CD4-positive, alpha-beta T cell treated with Interleukin-1 beta for 1 hour (primary cell): ENCODE measurements at places on chromosomes 4 and X.

- no peak for DNase-seq
Measured at GRCh38 chrX:71067712-71068043, 456 bp downstream of the SNX12 start.

GRCh38 chrX:8052909-8053308, 118.2 kb downstream of the VCX2 start:
- no peak for DNase-seq

GRCh38 chr4:2347190-2347589, 71.3 kb downstream of the ZFYVE28 start:
- no peak for DNase-seq

DNA sequence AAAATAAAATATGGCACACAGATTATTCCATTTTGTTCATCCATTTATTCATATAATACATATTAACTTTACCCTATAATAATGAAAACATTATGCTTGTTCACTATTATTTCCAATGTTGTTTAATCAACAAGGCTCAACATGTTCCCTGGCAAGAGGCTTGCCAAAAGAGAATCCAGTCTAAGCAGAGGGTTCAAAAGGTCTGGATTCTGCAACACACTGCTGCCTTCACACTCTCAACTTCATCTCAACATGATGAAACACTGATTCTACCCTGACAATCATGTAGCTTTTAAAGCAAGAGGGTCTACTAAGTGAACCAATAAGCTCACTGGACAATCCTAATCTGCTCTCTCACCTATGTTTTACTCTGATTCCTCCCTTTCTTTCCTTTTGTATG, 101.1 kb downstream of the MID1 start:
- no peak for DNase-seq

DNA sequence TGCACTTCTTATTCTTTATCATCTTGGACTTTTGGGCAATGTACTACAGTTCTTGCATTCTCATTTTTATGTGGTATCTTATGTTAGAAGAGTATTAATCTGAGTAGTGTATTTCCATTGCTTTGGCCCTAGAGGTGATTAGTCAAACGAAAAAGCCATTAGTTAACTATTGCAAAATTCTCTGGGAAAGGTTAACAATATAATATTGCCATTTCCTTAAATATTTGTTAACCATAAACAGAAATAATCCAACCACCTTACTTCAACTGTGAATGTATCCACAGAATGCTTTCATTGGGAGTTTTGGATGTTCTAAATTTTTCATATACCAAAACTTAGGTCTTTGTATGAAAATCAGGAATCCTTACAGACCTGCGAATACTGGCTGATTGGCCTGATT, 294.6 kb upstream of the UGT8 start:
- no peak for DNase-seq

DNA sequence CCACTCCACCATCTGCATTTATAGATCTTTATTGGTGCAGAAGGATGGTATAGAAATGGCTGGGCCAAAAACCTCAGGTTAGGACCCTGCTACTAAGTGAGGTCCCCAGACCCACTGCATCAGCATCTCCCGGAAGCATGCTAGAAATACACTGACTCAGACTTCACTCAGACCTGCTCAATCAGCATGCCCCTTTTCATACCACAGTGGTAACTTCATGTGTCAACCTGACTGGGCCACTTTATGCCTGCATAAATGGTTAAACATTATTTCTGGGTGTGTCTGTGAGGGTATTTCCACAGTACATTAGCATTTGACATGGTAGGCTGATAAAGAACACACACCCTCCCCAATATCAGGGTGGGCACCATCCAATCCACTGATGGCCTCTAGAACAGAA, 118.6 kb upstream of the VCX3B start:
- no peak for DNase-seq

- DNase-seq, result peak; percentile 14
Measured at GRCh38 chr4:42280327-42281095, 116.8 kb upstream of the SHISA3 start.

DNA sequence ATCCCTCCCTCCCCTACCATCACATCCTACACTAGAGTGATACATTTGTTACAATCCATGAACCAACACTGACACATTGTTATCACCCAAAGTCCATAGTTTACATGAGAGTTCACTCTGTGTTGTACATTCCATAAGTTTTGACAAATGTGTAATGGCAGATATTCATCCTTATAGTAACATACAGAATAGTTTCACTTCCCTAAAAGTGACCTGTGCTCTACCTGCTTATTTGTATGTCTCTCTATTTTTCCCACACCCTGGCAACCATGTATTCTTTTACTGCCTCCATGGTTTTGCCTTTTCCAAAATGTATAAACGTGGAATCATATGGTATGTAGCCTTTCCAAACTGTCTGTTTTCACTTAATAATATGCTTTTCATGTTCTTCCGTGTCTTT, 42.2 kb upstream of the HPGD start:
- DNase-seq, result no peak

DNA sequence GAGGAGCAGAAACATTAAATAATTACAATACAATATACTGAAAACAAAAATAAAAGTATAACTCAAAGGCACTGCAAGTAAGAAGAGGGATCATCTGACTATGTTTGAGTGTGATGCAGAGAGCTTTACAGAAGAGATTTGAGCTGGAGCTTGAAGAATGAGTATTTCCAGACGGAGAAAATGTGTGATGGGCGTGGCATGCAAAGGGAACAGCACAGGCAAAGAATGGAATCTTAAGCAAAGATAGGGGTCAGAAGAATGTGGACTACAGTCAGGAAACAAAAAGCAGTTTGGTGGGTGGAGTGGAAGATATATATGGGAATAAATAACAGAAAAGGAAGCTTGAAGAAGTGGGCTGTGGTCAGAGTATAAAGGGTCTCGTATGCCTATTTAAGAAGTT, 45.5 kb downstream of the OPHN1 start:
- DNase-seq, result no peak

DNA sequence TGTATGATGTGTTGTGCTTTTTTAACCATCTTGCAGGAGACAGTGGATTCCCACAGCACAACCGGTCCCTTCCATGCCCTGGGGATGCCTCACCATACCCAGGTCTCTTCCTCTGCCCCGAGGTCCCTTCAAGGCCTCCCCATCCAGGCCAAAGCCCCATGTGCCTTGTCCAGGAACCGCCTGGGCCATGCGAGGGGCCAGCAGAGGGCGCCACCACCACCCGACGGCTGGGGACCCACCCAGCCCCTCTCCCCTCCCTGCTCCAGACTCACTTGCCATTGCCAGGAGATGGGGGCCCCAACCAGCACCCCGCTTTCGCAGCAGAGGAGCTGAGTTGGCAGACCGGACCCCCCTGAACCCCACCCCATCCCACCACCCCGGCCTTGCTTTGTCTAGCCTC, 485.5 kb downstream of the TRAM1L1 start:
- DNase-seq, result no peak

DNA sequence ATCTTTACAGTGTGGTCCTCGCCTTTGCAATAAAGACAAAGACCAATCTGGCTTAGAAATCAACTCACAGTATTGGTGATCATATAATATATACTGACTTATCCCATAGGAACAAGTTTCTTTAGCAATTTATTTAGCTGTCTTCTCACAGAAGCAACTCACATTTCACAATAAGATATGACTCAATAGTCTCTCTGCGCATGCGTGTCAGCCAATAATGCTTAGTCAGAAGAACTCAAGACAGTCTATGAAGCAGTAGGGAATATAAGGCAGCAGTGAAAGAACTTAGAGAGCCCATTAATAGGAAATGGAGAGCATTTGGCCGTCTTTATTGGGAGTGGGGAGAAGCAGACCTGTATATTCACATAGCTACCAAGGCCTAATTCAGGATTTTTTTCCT, 216.7 kb downstream of the IL13RA2 start:
- DNase-seq, result no peak

DNA sequence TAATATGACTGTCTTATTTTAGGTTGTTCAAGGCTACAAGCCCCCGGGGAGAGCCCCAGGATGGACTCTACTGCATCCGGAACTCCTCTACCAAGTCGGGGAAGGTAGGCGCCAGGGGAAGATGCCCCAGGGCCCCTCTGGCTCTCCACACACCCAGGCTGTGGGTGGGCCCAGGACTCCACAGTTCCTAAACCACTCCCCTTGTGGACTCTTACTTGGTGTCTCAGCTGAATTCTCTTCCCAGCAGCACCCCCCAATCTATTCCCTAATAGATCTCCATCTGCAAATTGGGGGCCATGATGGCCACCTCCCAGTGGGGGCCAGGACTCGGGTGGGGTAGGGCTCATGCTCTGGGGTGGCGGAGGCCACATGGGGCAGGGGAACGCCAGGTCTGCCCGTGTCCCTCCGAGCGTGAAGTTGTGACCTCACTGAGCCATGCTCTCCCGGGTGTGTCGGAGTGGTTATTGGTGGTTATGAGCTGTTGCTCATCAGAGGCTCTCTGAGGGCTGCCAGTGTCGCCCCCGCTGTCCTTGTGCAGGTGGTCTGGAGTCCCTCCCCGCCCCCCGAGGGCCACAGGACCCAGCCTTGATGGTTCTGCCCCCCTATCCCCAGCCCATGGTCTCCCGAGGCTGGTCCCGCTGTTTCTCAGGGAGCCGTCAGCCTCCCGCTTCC, 11.2 kb upstream of the ADD1 start:
- no peak for DNase-seq

DNA sequence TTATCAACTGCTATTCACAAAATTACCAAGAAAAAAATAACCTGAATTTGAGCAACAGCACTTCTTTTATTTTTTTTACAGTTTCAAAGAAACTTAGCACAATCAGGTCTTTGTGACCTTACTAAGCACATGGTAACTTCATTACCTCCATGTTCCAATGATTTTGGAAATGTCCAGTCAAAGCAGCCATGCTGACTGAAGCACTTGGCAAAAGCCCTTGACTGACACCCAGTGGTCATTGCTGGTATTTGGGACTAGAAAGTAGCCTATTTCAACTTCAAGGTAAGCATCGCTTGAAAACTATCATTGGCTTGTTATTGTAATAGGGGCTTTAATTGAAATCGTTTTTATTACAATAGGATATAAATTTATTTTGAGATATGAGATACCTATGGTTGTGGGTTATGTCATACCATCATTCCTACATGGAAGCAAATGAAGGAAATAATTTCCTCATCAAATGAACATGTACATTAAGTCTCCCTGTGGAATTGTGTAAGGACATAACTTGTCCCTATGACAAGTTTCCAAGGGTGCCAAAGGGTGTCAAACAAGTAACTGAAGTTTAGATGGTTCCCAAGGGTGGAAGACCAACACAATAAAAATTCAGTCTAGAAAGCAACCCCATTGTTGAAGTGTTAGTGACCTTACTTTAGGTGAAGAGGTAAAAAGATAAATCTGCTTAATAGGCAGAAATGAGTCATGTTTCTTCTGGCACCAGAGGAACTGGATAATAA, 15.2 kb upstream of the ANXA10 start:
- peak; percentile 5 for DNase-seq

- no peak for DNase-seq
Measured at GRCh38 chr4:4254666-4255065, 6.6 kb upstream of the TMEM128 start.

- DNase-seq, result no peak
Measured at GRCh38 chr4:45957353-45957752, 166.5 kb downstream of the GABRG1 start.

DNA sequence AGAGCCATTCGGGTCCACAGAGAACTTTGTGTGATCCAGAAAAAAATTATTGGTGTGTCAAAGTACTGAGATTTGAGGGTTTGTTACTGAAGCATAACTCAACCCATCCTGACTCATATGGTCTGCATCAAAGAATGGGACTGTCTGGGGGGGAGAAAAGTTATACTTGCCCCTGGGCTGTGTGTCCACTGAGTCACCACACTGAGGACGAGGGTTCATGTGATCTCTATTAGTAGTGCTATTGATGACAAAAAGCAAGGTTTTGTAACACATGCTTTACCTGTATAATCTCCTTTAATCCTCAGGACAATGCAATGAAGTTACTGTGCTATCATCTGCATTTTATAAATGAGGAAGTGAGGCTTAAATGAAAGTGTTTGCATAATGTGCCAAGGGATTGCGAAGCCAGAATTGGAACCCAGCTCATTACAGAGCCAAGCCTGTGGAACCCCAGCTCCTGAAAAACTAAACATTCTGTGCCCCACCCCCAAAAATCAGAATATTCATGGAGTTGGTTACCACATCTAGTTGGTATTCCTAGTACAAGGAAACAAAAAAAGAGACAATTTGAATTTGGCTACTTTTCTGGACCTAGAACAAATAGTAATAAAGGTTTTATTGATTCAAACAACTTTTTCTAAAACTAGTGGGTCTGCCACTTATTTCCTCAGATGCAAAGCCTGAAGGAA, 31.2 kb downstream of the CCDC149 start:
- DNase-seq, result no peak

GRCh38 chr4:140004922-140005627, 148.9 kb downstream of the MAML3 start:
- DNase-seq, result no peak

DNA sequence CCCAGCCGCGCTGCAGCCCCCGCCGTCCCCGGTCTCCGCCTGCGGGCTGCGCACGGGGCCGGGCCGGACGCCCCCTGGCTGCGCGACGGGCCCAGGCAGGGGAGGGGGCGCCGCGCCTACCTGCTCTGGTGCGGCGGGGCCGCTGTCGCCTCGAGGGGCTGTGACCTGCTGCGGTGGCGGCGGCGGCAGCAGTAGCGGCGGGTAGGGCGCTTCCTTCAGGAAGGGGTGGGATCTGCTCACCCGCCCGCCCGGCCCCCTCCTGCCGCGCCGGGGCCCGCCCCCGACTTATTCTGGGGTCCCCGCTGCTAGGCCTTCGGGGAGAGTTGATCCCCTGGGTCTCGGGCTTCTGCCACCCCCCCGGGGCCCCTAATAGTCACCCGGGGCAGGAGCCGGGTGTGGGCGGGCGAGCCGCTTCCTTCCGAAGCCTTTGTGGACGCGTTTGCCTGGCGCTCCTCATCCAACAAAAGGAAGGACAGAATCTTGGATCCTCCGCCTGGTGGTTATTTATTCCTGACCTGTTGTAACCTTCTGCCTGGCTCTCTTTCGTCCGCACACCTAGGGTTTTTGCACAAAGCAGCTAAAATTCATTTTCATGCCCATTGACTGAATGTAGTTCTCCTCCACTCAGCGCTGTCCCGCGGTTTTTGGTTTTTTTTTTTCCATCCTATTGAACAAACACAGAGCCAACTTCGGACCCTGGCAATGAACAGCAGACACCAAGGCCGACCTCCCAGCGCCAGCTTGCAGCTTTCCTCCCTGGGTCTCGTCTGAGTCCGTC, at the start of gene TMEM150C:
TMEM150C (minus strand) TSS at position 203 of the 778 bp plus-strand sequence. CDS start 57,331 bp downstream, outside the sequence.
- no peak for DNase-seq

DNA sequence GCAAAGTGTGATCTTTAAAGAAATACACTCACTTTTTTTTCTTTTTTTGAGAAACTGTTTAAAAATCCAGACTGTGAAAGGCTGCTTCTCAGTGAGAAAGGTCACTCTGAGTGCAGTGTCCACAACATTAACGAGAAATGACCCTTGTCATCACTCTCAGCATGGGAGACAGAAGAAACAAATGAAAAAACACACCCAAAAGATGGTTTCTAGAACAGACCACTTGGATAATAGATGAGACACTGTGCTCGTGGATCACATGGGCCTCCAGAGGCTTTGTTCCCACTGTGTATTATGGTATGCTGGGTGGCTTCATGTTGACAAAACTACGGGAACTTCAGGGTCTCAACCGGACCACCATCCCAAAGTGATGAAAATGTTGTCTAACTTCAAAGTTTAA, 64.9 kb downstream of the NEUROG2 start:
- DNase-seq, result no peak

GRCh38 chr4:1182313-1182712, 9.9 kb upstream of the SPON2 start:
- DNase-seq, result no peak
